HTR-8/SVneo (cell line): ENCODE measurements at places on chromosomes 11 and 22.

DNA sequence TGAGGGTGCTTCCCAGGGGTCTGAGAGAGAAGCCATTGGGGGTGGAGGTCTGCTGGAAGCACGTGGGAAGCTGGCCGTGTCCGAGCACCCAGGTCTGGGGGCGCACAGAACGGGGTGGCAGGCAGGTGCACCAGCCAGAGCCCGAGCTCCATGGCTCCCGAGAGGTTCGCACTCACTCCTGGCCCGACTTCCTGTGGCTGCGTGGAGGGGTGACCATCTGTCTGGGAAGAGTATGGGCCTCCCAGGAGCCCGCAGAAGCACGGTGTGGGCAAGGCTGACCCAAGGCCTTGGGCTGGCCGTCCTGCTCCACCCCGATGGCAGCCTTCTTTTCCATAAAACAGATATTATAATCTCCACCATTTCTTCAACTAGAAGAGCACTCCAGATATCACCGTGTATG lies 256.0 kb upstream of the B3GAT1 start:
- DNase-seq = no peak

DNA sequence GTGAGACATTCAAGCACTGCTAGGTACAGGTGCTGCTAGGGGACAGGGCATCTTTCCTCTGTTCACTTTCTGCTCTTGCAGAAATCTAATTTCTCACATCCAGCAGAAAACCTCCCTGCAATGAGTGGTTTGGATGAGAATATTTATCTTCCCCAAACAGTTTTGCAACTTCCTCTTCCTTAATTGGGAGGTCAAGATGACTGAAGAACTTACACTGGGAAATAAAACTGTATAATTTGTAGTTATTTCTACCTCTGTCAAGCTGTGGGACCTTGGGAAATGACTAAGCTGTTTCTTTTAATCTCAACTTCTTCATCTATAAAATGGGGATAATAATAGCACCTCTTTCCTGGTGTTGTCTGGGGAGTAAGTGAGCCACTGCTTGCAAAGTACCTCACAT lies 69.8 kb downstream of the PRR5L start:
- DNase-seq = no peak

DNA sequence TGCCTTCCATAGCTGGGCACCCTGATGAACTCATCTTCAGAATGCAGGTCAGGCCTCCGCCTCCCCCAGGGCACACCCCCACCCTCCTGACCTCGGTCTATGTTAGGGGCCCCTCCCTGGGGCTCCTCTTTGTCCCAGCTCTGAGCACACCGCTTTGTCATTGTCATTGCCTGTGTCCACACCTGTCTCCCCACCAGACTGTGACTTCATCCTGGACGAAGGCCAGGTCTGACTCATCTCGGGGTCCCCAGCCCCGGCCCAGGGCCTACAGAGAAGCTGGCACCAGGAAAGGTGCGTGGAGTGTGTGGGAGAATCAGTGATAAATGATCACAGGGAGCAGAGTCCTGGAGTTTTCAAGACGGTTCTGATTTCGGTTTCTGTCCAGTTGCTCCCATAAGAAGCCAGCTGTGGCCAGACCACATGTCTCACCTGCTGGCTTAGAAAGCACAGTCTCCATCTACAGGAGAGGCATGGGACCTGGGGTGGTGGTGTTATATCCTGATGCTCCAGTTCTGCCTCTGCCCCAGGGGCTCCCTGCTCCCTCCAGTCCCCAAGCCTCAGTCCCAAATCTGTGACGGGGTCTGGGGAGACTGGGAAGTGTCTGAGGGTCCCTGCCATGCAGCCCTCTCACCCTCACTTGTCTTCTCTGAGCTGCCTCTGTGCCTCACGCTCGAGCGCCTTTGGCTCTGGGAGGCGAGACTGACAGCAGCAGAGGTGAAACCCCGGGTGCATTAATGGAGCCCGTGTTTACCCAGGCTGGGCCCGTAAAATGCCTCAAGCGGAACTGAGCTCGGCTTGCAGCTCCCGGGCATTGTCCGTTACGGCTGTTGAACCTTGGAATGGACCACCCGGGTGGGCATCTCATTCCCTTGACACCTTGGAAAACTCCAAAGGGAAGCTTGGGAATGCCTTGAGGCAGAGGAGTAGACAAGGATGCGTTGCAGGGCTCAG lies 85.5 kb upstream of the WNT11 start:
- DNase-seq = no peak

- no peak for DNase-seq
Measured at GRCh38 chr11:13314676-13315394, 37.2 kb downstream of the BMAL1 start.

- DNase-seq = no peak
Measured at GRCh38 chr22:25404556-25404927, 159.9 kb upstream of the GRK3 start.

DNA sequence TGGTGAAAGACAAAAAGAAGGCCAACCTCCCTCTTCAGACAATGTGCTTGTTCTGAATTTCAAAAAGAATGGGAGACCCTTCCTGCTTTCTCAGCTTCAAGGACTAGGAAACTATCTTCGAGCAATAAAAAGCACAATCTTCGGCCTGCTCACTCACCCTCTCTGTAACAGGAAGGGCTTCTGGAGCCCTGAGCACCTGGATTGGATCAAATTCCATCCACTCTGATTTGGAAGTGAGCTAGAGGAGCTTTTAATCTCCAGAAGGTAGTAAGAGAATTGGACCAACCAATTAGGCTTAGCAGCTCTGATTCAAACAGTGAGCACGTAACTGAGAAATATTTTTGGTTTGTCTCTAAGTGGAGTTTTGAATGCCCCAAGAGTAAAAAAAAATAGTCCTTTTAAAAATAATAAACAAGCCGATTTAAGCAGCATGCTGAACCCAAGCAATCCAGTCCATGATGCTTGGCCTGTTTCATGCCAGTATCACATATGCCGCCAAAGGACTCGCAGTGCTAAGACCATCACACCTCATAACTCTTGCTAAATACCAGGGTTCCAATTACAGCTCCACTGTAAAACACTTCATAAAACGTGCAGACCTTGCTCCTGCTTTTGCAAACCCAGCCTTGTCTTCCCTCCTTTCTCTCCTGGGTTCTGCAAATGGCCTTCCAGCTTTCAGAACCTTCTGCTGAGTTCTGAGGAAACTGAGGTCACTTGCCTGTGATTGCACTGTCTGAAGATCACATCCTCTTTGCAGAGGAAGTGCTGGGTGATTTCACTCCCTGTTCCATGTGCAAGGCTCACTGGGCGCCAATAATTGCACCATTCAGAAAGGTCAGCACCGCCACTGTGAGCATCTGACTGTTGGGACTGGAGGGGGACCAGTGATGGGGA lies 74.4 kb downstream of the SLC1A2 start:
- no peak for DNase-seq

GRCh38 chr11:133892126-133892525 lies 46.8 kb upstream of the SPATA19 start:
- DNase-seq = no peak

DNA sequence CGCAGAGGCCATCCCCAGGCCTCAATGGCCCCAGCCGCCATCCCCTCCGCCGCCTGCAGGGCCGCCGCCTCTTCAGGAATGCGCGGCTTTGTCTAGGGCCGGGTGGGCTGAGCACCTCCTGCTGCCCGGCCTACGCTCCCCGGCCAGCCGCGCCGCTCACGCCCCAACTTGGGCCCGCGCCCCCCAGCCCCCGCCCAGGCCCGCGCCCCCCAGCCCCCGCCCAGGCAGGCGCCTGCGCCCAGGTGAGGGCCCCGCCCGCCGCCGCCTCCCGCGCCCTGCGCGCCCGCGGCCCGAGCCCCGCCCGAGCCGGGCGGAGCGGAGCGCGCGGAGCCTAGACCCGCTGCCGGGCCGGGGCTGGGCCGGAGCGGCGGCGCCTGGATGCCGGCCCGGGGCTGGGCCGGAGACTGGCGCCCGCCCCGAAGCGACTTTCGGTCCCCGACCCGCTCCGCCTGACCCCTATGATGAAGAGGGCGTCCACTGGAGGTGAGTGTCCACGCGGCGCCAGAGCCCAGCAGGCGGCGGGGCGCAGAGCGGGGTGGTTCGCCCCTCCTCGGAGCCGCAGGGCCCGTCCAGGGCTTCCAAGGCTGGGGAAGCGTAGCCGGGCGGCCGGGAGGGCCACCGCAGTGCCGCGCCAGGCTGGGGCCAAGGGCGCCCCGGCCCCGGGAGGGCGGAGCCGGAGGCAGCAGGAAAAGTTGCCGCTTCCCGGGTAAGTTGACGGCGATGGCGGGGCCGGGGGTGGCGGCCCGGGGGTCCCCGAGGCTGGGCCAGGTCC lies 34.3 kb upstream of the PRODH start:
- DNase-seq = no peak

GRCh38 chr22:28759861-28760560 lies 12.5 kb upstream of the CCDC117 start:
- DNase-seq = no peak

- DNase-seq = no peak
Measured at GRCh38 chr11:63274776-63275175, 31.4 kb upstream of the SLC22A25 start.

- no peak for DNase-seq
Measured at GRCh38 chr22:47810505-47811500, 1048.4 kb downstream of the TBC1D22A start.

GRCh38 chr11:74086242-74086884 lies 77.5 kb upstream of the UCP3 start:
- DNase-seq = no peak

DNA sequence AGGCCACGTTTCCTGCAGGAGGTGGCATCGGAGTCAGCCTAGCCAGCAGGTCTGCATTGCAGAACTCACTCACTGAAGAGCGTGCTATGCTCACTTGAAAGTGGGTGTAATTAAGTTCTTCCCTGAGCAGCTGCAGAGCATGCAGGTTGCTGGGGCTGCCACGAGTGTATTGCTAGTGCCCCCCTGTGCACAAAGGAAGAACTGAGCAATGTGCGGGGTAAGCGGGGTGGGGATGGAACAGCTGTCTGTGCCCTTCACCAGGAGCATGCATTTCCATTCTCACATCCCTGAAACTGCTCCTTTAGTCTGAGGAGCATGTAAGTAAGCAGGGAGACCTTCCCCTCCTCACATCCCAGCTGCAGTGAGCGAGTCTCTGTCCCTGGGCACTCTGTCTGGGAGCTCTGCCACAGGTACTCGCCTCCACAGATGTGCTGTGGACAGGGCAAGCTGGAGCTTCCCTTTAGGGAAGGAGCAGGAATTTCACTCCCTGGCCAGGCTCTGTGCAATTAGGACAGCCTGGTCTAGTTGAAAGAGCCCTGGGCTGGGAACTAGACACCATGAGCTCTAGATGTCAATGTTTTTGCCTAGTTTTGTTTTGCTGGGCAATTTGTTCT lies 1031.8 kb downstream of the NTM start:
- no peak for DNase-seq

- DNase-seq = no peak
Measured at GRCh38 chr11:68673306-68673945, 10.9 kb upstream of the GAL start.

- no peak for DNase-seq
Measured at GRCh38 chr11:75733431-75734107, 15.9 kb downstream of the MOGAT2 start.

DNA sequence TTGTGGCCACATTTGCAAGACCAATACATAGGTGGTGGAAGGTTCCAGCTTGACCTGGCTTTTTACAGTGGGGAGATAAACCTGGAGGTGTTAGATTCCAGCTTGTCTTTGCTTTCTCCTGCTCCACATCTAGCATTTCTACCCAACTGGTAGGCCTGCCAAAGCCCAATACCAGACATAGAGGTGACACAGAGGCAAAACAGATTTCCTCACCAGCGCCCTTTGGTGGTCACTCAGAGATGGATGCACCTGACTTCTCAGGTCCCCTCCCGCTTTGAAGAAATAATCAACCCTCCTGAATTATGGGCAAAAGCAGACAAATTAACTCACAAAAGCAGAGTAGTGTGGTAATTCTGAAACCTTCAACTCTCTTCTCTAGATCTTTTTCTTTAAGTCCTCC lies 1356.2 kb downstream of the FAM181B start:
- no peak for DNase-seq

DNA sequence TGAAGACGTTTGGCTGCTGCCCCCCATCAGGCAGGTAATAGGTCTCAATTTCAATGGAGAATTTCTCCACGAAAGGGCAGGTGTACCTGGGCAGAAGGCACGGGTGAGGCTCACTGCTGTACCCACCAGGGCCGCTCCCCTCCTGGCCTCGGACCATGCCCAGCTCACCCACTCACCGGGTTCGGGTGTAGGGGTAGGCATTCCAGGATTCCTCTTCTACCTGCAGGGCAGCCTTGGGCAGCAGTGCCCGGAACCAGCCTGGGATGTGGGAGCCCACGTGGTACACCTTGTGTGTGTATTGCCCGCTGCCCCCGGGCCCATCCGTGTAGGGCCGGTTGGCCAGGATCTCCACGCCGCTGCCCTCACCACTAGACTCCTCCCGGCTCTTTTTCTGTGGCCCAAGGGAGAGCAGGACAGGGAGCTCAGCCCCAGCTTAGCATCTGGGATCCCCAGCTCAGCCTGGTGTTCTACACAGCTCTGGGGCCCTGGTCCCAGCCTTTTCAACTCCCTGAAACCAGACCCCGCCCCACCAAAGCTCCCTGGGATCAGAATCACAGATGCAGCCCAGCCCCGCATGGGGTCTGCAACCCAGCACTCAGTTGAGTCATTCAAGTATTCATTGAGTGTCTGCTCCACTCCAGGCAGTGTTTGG lies 2.7 kb downstream of the PITPNM1 start:
- DNase-seq = no peak

- DNase-seq = no peak
Measured at GRCh38 chr11:64251753-64252002, 348 bp downstream of the PLCB3 start.

DNA sequence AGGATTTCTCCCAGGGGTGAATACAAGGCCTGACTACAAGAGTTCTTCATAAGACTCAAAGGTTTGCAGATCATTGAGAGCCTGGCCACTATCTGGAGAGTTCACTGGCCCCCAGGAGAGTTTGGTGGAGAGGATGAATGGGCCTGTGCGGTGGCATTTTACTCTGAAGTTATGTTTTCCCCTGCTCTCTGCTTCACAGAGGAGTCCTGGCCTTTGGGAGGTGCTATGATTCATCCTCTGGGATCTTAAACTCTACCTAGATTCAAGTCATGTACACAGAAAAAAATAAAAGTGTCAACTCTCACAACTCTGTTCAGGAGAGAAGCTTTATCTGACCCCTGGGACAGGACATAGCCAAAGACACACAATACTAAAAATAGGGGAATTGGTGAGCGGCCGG lies 159.1 kb upstream of the CARD18 start:
- peak; percentile 10 for DNase-seq

DNA sequence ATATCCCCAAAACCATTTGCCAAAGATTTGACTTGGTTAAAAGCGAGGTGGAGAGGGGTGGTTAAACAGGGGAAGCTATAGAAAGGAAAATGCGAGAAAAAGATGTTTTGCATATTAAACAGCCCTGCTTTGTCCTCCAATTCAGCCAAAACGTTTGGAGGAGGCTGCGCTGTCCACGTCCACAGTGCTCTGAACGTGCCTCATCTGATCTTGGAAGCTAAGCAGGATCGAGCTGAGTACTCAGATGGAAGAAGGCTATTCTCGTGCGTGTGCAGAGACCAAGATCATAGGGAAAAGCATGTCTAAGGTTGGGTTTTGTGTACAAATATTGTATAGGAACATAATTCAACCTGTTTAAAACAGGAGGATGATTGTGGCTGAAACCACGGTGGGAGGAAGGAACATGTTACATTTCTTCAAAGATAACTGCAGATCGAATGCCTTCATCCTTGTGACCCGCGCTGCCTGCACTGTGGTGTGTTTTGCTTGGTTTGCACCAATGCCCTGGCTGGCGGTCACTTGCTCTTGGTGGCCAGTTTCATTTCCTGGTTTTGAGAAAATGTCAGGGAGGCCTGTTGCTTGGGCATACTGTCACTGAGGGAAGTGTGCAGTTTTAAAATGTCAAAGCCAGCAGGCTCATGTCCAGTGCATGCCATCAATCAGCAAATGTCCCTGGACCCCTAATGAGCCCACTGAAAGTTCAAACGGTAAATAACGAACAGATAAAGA lies 40.4 kb downstream of the FLI1 start:
- DNase-seq = no peak
